ENCODE measurements at places on chromosomes 12 and 14.

DNA sequence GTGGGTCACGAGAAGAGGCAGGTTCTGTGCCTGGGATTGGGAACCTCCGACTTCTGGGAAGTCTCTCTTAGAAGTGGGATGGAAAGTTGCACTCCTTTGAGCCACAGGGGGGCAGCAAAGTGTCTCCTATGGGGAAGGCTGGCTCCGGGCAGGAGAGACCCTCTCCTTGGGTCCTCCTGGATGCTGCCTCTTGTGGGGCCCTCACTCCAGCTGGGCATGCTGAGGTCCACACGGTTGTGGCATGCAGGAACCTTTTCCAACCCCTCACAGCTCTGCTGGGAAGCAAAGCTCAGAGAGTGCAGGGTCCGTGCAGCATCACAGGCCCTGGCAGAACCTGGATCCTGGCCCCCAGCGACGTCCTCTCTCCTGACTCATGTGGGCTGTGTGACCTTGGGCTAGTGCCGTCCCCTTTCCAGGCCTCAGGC, 17.4 kb downstream of the SDSL start:
- peak; percentile 90 for DNase-seq

- DNase-seq: no peak
These were observed 174.8 kb downstream of the PELI2 start for GRCh38 chr14:56292970-56293369.

DNA sequence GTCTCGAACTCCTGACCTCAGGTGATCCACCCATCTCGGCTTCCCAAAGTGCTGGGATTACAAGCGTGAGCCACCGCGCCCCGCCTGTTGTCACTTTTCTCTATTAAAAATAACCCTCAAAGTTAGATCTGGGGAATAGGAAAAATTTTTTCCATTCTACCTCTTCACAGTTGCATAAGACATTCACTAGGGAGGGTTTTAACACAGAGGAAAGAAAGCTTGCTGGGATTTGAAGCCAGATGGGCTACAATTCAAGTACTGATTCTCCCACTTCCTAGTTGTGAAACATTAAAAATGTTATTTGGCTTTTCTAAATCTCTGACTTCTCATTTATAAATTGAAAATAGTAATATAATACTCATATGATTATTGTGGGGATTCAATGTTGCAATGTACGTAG, 23.3 kb upstream of the SLC15A5 start:
- no peak for DNase-seq

DNA sequence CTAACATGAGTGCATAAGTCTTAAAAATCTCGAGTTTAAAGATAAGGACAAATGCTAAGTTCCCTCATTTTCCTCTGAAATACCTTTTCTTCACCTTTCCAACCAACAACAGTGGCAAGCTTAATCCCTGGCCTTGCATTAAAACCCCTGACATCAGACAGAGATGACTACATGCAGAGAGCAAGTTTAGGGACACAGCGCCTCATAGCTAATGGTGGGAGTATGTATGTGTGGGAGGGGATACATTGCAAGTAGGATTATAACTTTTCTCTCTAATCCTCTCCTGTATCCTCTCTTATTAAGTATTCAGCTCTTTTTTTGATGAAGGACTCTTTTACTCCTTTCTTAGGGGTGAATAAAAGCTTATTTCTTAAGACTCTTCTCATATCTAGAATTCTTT, 547.1 kb downstream of the CCER1 start:
- no peak for DNase-seq

GRCh38 chr12:121669521-121669900, at the start of gene MORN3:
Gene MORN3 (minus strand): TSS chr12:121669654. CDS start chr12:121669483, 171 bp downstream.
- no peak for DNase-seq

DNA sequence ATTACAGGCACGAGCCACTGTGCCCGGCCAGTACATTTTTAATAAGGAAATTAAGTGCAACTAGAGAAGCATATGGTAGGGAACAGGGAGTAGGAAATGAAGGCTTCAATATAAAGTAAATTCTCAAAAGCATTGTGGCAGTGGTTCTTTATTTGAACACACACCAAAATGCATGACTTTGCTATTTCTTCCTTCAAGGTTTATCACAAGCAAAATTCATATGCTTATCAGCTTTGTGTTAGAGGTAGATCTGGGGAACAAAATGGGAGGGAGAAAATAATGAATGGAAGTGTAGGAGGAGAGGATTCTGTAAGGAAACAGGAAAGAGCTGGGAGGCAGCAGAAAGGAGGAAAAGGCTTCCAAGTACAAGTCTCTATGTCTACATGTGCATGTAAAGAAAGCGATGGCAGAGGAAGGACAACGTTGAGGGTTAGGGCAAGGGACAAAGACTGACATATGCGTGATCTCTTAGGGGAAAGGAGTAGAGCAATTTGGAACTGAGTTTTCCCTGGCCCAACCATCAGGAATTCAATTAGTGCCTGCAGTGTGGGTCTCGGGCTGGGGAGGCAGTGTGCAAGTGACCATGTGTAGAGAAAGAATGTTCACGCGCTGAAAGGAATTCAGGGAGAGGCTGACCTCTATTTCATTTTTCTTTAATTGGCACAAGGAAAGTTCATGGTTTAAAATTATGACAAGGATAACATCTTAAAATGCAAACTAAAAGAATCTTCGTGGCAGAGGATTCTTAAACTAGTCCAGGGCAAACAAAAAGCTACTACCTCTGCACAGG, 22.9 kb upstream of the RASSF8 start:
- no peak for DNase-seq

- DNase-seq: no peak
These were observed 18.9 kb downstream of the ABCB9 start for GRCh38 chr12:122947352-122947792.

GRCh38 chr12:117360222-117360550, 1.2 kb downstream of the NOS1 start:
- DNase-seq: peak; percentile 46

- no peak for DNase-seq
These were observed 234.4 kb upstream of the CLEC14A start for GRCh38 chr14:38490273-38490672.

- DNase-seq: no peak
These were observed 23.5 kb downstream of the SDSL start for GRCh38 chr12:113445544-113446171.

GRCh38 chr12:100427078-100427477, 46.6 kb upstream of the NR1H4 start:
- no peak for DNase-seq

- no peak for DNase-seq
These were observed 49.9 kb upstream of the ZDHHC17 start for GRCh38 chr12:76713986-76714385.

DNA sequence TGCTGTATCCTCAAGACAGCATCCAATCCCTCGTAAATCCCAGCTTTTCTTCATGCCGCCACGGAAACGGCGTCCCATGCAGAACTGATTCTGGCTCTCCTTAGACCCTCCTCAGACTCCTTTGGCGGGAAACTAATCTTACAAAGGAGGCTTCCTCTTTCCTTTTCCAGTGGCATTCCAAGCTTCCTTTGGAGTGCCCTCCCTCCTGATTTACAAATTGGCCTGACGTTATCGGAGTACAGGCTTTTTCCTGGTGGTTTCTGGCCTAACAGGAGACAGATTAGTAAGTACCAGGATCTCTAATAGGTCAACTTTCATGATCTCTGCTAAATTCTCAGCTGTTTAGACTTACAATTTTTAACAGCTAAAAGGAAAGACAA, 1.3 kb upstream of the ZDHHC17 start:
- peak; percentile 77 for DNase-seq

Measured in H9 (cell line).